ENCODE measurements at places on chromosomes 3 and 15. TPM values are rescaled to one million over a fixed set of nuclear protein-coding genes. Genes with fewer than 3 reads are reported as not detected.

GRCh38 chr3:140091143-140091542 is 156.2 kb downstream of the CLSTN2 start:
- DNase-seq = no peak

- no peak for DNase-seq
Observed at GRCh38 chr3:113057117-113057516, 66.3 kb downstream of the GTPBP8 start.

The DGKG gene
- 3.8 TPM for polyA plus RNA-seq

DNA sequence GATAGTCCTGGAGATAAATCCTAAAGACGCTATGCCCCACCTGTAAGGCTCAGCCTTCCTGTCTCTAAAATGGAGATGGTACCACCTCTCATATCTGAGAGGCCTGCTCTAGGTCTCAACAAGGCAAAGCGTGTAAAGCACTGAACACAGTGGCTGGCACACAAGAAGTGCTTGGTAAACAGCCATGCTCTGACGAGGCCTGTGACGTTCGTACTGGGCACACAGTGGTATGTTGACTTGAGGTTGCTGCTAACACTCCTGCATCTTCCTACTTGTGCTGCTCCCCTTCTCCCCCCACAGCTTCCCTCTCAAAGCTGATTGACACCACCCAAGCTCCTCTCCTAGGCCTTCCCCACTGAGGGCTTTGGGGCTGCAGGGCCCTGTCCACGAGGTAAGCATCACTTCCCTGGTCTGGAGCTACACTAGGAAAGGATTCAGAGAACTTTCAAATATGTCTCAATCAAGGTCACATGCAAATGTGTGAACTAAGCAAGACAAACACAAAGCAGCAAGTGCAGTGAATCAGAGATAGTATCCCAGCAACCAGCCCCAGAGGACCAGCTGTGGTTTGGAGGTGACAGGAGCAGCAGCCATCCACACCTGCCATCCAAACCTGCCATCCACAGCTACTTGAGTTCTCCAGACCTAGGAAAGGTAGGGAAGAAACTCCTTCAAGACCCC is 177.5 kb downstream of the STT3B start:
- DNase-seq = no peak

DNA sequence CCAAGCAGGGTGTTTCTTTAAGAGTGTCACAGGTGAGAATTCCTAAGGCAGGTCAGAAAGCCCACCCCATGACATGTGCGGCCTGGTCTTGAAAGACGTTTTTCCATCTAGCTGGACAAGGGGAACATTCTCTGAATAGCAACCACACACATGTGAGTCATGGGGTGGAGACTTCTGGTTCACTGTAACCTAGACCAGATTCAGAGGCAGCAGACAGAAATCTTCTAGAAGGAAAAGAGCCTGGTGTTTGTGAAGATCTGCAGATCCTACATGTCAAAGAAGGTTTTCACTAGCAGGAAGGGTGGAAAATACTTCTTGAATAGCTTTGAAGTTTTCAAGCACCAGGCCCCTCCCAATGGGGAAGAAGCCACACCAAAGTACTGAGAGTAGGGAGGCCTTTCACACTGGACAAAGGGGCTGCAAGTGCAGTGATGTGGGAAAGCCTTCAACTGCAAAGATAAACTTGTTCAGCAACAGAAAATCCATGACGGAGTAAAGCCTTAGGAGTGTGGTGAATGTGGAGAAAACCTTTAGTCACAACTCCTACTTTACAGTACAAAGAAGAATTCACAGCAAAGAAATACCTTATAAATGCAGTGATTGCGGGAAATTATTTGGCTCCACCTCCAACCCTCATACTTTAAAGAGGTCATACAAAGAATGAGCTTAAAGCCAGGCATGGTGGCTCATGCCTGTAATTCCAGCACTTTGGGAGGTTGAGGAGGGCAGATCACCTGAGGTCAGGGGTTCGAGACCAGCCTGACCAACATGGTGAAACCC is 17.6 kb downstream of the ADAM10 start:
- no peak for DNase-seq

GRCh38 chr15:82530606-82531379 is 9.5 kb downstream of the RPS17 start:
- DNase-seq = peak; percentile 67

GRCh38 chr3:140004271-140004670 is 69.3 kb downstream of the CLSTN2 start:
- DNase-seq = no peak

The CRYGS gene
- polyA plus RNA-seq = 6.7 TPM

The IRAK2 gene
- polyA plus RNA-seq = 23.3 TPM

DNA sequence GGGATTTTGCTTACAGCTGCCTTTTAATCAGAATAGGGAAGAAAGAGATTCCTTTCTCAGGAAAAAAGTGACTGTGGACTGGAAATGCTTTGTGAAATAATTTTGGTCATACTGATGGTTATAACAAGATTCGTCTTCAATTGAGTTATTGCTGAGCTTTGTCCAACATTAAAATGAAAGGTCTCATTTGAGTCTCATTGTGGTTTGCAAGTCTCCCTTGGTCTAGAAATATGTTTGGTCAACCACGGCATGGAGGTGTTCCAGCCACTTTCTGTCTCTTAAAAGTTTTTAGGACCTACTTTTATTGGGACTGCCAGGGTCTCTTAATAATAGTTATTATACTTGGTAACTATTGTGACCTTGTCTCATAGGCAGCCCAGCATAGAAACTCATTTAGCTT is 15.3 kb downstream of the FLNB start:
- no peak for DNase-seq

- DNase-seq = no peak
Observed at GRCh38 chr3:100105501-100105900, 8.8 kb downstream of the FILIP1L start.

The TRA2B gene
- 105 TPM for polyA plus RNA-seq

DNA sequence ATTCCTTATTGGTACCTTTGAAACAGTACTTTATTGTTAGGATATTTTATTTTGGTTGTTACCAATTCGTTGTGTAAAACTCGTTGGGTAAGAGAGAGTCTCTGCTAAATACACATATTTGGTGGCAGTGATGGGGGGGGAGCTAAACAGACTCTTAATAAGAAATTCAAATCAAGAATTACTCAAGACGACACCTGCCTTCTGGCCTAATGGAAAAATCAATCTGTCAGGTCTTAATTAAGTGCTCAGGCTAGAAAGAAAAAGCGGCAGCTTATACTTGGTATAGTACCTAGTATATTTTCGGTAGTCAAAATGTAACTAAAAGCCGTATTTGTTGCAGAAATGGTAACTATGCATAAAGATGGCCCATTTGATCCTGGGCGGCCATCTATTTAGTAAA is 18.2 kb downstream of the FOXP1 start:
- DNase-seq = no peak

DNA sequence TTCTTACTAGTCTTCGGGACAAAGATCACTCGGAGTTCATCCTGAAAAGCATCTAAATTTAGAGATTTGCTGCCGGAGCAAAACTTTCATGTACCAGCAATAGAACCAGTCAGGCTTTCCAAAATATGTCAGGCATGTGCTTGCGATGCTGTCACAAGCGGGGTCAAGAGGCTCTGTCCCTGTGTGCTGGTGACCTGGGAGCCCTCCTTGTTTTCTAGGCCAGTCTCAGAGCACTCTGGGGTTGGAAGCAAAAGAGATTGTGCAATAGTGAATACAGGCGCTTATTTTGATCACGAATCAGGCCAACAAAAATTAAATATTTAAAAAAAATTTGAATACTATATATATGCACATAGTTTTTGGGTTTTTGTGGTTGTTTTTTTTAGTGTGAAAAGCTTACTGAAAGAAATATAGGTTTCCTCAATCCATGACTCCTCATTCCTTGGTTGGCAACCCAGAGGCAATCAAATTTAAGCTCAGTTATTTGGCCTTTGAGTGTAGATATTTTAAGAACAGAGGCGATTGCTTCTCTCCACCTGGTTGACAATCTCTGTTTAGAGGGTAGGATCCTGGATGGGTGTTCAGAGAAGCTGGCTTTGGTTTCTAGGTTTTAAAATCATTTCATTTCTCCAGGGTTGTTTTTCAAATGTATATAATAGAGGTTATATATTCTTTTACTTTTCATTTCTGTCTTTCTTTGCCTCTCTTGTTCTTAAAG is 8.4 kb upstream of the KLHL24 start:
- DNase-seq = no peak

The TNFAIP8L3 gene
- 0.10 TPM for polyA plus RNA-seq

GRCh38 chr15:64981812-64982431 is 7.8 kb downstream of the SPG21 start:
- peak; percentile 51 for DNase-seq

GRCh38 chr15:66619152-66619903 is 53.5 kb upstream of the LCTL start:
- peak; percentile 52 for DNase-seq

- no peak for DNase-seq
Observed at GRCh38 chr3:150359381-150359780, 48.7 kb upstream of the TSC22D2 start.

DNA sequence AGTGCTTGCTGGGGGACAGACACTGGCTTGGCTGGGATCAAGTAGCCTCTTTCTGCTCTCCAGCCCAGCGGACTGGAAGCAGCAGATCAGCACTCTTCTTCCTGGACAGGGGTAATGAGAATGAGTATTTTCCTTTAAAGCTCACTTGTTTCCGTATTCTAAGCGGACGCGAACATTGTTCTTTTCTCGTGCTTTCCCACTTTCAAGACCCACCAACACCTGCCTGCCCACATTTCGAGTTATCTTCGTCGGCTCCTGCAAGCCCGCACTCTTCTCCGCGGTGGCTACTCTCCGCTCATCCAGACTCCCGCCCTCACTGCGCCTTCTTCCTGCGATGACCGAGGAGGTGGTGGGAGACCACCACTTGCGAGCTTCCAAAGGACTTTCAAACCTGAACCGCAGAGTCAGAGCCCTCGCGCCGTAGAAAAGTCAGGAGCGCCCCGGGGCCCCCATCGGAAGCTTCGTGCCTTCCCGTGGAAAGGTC is 1.6 kb upstream of the PPM1L start:
- no peak for DNase-seq

The FMN1 gene
- polyA plus RNA-seq = 0.20 TPM

DNA sequence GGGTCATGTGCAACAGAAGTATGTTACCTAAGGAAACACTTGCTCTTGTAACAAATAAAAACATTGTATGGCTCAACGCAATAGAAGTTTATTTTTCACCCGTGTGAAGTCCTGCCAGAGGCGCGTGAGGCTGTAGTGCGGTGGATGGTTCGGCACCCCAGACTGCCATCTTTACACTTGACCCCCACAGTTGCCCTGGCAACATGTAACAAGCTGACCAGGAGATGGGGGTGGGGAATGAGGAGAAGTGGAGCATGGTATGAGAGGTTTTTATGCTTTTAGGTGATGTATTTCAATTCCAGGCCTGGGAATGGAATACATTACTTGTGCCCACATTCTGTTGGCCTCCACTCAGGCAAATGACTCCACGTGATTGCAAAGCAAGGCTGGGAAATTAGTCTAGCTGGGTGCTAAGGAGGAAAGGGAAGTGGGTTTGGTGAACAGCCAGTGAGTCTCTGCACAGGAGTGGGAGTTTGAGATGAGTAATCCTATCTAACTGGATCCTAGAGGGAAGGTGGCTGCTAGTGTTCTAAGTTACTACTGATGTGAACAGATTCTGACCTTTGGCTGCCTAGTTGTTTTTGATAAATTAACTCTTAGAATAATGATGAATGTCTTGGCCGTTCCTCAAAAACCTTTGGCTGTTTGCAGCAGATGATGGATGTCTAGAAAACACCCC is 33.8 kb upstream of the GREM1 start:
- no peak for DNase-seq

DNA sequence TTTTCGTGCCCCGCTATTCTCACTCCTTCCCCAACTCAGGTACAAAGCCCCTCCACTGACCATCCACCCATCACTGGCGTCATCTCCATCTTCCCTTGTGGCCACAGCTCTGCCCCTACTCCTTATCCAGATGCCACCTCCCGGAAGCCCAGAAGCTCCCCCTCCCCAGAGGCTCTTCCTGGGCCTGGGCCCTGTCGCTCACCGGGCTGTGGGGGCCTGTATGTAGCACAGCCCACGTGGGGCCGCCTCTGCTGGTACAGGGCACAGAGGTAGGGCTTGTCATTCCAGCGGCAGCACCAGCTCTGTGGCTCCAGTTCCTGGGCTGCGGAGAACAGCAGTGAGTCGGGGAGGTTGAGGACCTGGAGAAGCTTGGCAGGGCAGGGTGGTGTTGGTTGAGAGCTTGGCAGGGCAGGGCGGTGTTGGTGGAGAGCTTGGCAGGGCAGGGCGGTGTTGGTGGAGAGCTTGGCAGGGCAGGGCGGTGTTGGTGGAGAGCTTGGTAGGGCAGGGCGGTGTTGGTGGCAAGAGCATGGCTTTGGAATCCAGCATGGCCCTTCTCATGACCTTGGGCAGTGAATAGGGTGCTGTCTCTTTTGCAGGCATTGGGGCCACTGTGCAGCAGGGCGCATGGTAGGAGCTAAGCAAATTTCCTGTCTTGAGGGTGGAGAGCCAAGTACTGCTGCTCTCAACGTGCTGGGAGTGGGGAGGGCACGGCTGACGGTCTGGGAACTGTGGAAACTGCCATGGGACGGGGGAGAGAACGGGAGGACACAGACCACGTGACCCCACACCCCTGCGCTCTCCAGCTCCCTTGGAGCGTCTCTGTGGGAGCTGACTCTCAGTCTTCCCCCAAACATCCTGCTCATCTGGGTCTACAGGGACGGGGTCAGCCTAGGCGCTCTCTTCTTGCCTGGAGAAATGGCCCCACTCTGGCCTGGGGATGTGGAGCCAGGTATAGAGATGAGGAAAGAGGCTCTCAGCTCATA is 43.4 kb downstream of the MUC20 start:
- no peak for DNase-seq

GRCh38 chr15:65962187-65962586 is 92.9 kb downstream of the RAB11A start:
- no peak for DNase-seq

The C3orf22 gene
- polyA plus RNA-seq = not detected

The RBP2 gene
- polyA plus RNA-seq = 0.17 TPM

DNA sequence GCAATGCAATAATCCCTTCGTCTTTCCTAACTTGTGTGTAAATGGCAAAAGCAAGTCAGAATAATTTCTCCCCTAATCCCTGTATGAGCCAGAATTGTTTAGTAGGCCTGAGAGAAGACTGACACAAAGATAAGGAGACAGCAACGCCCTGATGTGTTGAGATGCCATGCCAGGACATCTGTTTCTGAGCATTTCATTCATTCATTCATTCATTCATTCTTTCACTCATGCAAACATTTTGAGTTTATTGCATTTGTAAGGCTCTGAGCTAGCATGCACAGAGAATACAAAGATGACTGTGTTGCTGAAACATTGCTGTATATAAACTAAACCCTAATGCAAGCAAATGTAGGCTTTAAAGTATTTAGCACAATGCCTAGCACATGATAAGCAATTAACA is 127.4 kb downstream of the TMCC1 start:
- DNase-seq = no peak
